Activated naive CD4-positive, alpha-beta T cell treated with anti-CD3 and anti-CD28 coated beads for 36 hours (primary cell): ENCODE measurements at places on chromosomes 2 and 18.

- no peak for DNase-seq
Observed at GRCh38 chr2:190653931-190654330, 5.0 kb downstream of the NAB1 start.

- no peak for DNase-seq
Observed at GRCh38 chr2:134306521-134306920, 52.6 kb downstream of the MGAT5 start.

- DNase-seq, result no peak
Observed at GRCh38 chr2:11027195-11027594, 115.5 kb downstream of the KCNF1 start.

GRCh38 chr18:67476585-67476984 lies 39.9 kb downstream of the DSEL start:
- no peak for DNase-seq

DNA sequence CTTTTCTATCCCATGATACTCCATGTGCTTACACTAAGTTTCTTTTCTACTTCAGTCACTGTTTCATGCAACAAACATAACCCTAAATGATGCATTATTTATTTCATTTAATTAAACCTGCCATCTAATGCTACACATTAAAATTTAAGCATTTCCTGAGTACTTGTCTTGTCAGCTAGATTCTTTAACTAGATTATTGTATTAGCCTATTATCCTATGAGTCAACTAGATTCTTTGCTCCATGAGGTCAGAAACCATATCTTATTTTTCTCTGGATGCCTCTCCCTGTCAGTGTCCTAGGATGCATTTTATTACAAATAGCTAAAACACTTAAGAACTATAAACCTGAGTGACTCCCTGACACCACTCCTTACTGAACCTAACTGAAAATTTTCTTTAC lies 652.4 kb downstream of the SLC4A3 start:
- DNase-seq, result no peak

- no peak for DNase-seq
Observed at GRCh38 chr2:236568922-236569572, 578 bp upstream of the ACKR3 start.
